ENCODE measurements at places on chromosomes 7 and 10.
A peak's percentile ranks its signal among the peaks of the same experiment; 100 is the strongest.

DNA sequence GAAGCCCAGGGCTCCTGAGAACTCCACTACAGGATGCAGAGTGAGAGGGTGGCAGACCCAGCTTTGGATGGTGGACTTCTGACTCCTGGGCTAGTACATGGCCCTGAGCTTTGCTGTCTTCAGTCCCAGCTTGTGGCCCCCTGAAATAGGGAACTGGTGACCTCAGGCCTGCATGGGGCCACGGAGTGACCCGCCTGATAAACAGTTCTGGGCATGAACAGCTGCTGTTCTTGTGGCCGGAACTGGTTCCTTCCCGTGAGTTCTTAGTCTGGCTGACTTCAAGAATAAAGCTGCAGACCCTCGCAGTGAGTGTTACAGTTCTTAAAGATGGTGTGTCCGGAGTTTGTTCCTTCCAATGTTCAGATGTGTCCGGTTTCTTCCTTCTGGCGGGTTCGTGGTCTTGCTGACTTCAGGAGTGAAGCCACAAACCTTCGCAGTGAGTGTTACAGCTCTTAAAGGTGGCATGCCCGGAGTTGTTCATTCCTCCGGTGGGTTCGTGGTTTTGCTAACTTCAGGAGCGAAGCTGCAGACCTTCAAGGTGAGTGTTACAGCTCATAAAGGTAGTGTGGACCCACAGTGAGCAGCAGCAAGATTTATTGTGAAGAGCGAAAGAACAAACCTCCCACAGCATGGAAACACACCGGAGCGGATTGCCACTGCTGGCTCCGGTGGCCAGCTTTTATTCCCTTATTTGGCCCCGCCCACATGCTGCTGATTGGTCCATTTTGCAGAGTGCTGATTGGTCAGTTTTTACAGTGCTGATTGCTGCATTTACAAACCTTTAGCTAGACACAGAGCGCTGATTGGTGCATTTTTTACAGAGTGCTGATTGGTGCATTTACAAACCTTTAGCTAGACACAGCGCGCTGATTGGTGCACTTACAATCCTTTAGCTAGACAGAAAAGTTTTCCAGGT, 268.0 kb downstream of the ZEB1 start:
- DNase-seq: no peak

DNA sequence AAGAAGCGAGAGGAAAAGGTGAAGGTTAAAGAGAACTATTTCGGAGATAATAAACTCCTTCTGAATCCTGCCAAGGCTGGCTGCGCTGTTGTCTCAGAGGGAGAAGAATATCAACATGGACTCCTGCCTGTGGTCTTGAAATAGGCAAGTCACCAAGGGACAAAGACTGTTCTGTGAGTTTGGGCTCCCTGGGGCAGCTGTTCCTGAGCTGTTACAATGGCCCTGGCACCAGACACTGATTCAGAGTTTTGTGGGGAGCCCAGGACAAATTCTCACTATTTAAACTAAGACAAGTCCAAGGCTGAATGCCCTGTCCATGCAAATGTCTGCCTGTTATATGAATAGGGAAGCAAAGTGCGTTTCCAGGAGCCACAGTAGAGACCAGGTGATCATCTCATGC, 81.4 kb downstream of the PRPF18 start:
- DNase-seq: no peak

DNA sequence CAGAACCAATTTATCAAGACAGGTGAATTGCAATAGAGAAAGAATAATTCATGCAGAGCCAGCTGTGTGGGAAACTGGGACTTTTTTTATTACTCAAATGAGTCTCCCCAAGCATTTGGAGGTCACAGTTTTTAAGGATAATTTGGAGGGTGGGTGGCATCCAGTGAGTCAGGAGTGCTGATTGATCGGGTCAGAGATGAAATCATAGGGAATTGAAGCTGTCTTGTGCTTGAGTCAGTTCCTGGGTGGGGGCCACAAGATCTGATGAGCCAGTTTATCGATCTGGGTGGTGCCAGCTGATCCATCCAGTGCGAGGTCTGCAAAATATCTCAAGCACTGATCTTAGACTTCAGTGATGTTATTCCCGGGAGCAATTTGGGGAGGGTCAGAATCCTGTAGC, 9.9 kb upstream of the MYO1G start:
- DNase-seq: no peak

GRCh38 chr7:78558566-78558965, 760.0 kb downstream of the PHTF2 start:
- DNase-seq: no peak

GRCh38 chr7:12578930-12579640, 8.6 kb downstream of the SCIN start:
- no peak for DNase-seq

DNA sequence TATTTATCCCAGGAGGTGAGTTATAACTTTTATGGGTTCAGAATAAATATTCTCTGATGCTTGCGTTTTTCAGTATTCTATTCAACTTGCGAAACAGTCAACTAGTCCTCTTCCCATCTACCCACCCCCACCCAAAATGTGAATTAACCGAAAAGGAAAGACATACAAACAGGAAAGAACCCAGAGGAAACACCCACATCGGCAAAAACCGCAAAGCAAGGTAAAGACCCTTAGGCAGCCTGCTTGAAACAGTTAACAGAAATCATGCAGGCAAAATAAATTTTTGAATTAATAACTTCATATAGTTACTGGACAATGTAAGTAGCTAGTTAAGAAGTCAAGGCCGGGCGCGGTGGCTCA, 5.4 kb downstream of the ZC3HAV1 start:
- no peak for DNase-seq

DNA sequence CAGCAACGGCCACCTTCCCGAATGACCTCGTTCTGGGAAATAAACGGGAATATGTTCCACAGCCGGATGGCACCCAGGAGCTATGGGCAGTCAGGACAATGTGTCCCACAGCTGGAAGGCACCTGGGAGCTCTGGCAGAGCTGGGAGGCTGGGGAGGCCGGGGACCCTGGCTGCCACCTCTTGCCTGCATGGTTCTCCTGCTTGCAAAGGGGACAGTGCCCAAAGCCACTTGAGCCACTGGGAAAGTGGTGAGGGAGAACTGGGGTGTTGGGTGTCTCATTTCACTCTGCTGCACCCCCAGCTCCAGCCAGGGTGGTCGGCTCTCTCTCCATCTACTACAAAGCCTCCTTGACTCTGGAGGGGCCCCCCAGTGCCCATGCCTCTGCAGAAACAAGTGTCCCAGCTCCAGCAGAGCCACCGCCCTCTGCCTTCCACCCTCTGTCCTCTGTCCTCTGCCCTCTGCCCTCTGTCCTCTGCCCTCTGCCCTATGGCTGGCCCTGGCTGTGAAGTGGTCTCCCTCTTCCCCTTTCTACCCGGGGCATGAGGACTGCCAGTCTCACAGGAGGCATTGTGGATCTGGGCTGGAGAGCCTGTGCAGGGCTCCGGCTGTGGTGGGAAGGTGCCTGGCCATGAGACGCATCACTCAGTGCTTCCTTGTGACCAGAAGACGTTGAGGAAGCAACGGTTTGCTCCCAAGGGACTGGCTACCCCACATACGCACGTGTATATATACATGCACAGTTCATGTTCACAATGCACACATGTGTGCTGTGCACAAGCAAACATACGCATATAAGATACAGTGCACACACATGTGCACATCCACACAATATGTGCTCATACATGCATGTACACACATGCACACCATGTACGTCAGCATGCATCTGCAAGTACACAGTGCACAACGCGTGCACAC, 21.5 kb upstream of the INPP5A start:
- no peak for DNase-seq

- DNase-seq: no peak
Measured at GRCh38 chr7:105623378-105623777, 42.1 kb upstream of the EFCAB10 start.

DNA sequence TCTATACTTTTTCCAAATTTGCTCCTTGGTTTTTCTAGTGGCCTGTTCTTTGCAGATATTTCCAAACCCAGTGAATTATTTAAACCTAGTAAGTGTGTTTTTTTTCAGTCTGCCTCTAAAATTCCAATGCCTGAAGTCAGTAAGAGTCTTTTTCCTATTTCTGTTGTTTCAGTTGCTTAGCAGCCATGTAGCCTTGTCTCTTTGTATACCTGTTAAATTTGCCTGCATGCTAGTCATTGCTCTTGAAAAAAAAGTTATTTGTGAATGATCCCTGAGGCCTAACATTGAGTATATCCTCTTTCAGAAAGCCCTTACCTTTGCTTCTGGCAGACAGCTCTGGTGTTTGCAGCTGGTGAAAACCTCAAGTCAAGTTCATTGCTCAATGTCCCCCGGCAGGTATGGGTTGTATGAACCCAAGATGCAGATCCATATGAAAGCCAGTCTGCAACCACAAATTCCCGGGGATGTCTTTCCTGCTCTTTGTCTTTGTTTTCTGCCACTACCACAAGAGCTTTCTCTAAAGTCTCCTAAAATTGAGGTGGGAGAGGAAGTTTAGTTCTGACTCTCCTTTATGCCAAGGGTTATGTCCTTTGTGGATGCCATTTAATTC, 35.7 kb downstream of the CH25H start:
- no peak for DNase-seq

GRCh38 chr10:31770307-31770902, 158.2 kb downstream of the ARHGAP12 start:
- peak; percentile 28 for DNase-seq

DNA sequence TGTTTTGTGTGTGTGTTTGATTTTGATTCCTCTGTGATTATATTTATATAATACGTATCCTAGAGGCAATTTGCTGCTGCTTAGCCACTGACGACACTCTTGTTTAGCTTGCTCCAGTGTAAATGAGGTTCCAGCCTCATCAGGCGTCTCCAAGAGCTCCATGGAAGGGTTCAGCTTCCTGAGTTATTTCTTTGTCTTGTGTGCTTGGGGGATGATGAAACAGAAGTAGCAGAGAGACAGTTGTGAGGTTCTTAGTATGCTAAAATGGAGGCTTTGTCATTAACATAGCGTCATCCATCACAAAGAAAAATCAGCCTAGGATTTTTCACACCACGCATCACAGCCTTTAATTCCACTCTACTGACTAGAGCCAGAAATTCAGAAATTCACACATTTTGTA, 85.1 kb downstream of the KLF6 start:
- DNase-seq: no peak

- DNase-seq: no peak
Measured at GRCh38 chr7:158422887-158423560, 164.6 kb downstream of the PTPRN2 start.

- DNase-seq: no peak
Measured at GRCh38 chr10:27490807-27491206, 13.3 kb upstream of the RAB18 start.

DNA sequence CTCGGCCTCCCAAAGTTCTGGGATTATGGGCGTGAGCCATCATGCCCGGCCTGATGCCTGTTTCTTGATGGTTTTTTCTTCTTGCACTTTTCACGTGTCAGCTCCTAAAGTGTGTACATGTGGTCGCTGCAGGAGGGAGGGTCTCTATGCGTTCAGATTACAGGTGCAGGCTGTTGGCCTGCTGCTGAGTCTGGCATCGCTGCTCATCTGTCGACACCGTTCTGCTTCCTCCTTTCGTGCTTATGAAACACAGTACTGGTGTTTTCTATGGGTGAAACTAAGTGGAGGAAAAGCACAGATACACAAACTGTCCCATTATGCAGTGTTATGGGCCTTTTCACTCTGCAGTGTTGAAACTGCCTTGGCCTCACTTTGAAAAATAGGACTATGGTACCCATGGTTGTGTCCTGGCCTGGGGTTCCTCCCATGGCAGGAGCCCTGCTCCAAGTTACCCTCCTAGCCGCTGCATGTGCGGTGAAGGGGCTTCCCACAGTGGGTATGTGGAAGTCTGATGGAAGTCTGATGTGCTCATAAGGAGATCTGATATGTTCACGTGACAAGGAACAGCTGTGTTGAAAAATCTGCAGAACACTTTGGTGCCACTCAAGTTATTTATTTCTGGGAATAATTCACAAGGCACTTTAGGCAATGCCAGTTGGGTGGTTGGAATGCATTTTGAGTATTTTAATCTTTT, 23.5 kb downstream of the OGDH start:
- no peak for DNase-seq

DNA sequence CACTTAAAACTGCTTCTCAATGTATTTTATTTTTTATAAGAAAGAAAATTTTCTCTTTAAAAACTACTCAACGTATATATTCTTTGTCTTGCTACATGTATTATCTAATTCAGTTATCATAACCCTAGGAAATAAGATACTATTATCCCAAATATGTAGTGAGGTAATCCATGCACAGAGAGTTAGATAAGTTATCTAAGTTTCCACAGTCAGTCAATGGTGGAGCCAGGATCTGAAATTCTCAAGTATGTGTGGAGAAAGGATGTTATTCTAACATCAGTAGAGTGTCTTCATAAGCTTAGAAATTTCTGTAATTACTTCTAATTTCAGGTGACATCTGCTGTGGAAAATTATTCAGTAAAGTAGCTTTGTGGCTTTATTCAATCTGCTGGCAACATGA, 239.9 kb downstream of the CSTF2T start:
- DNase-seq: no peak

DNA sequence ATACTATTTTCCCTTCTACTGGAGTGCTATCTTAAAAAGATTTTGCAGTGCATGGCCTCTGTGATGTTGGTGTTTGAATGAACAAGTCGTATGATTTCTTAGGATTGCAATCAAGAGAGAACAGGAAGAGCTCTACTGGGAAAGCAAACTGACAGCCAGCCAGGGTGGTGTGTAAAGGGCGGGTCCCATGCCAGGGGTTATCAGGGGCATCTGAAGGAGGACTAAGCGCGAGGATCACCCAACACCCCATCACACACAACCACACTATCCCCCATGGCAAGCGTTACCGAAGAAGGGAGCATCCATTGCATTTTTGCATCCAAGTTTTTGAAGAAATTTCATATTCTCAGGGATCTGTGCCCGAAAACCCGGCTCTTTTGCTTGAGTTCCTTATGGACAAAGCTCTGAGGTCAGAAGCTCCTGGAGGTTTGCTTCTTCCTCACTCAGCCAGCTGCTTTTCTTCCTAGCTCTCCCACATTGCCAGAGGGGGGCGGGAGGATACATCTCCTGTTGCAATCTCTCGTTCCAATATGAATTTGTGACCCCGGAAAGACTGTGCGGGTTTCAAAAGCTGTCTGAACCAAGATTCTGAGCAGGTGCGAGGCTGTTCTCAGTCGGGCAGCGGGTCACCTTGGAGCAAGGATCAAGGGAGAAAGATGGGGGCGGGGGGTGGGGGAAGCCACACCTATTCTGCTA, 5.2 kb downstream of the NEUROD6 start:
- DNase-seq: no peak

- no peak for DNase-seq
Measured at GRCh38 chr10:119462773-119463172, 79.7 kb downstream of the RGS10 start.

Data from stimulated activated CD8-positive, alpha-beta memory T cell treated with anti-CD3 and anti-CD28 coated beads, Interleukin-4, amount 100 ng/mL, for 1 hour (primary cell).